ENCODE measurements at places on chromosomes 13 and 19. TPM values are rescaled to one million over a fixed set of nuclear protein-coding genes. Genes with fewer than 3 reads are reported as not detected.

- no peaks in the 10 kb centered on the region for H3K36me3 ChIP-seq
- no peaks in the 10 kb centered on the region for H3K4me1 ChIP-seq
- no peak overlapping the region for H3K27ac ChIP-seq
- peaks cover 15% of the 10 kb centered on the region for H3K27me3 ChIP-seq
- no peak for DNase-seq
Observed at GRCh38 chr19:38488096-38488495, 54.6 kb downstream of the RYR1 start.

DNA sequence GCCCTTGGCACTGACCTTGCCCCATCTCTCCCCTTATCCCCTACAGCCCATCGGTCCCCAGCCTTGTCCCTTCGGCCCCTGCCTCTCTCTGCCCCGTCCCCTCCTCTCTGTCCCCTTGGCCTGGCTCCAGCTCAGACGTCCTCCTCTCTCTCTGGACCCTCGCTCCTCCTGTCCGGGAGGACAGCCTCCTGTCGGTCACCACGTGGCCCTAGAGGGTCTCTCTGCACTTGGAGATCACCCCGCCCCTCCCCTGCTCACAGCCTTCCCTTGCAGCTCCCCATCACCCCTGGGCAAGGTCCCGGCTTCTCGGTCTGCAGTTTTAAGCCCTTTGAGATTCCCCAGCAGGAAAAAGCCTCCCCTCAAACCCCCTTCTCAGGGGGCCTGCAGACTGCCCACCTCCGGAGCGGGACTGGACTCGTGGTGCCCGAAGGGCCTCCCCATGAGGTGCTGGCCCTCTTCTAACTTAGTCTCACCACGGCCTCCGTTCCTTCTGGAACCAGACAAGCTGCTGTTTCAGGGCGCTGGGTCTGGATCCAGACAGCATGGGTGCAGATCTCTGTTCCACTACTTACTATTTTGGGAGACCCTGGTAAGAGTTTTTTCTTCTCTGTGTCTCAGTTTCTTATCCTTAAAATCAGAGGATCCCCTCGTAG lies 3.3 kb upstream of the KLK15 start:
- H3K27ac ChIP-seq, result no peak overlapping the region
- H3K36me3 ChIP-seq, result no peaks in the 10 kb centered on the region
- H3K27me3 ChIP-seq, result no peaks in the 10 kb centered on the region
- H3K4me3 ChIP-seq, result peak overlapping the region; percentile 76
- DNase-seq, result no peak

CDC42EP5 gene
- total RNA-seq, result 85.4 TPM

FCER2 gene
- total RNA-seq, result not detected

GRCh38 chr19:31175564-31176348 lies 173.5 kb downstream of the TSHZ3 start:
- H3K4me3 ChIP-seq, result no peak overlapping the region
- peaks cover 9% of the 10 kb centered on the region for H3K4me1 ChIP-seq
- H3K27me3 ChIP-seq, result no peaks in the 10 kb centered on the region
- DNase-seq, result peak; percentile 65
- H3K36me3 ChIP-seq, result no peaks in the 10 kb centered on the region

DNA sequence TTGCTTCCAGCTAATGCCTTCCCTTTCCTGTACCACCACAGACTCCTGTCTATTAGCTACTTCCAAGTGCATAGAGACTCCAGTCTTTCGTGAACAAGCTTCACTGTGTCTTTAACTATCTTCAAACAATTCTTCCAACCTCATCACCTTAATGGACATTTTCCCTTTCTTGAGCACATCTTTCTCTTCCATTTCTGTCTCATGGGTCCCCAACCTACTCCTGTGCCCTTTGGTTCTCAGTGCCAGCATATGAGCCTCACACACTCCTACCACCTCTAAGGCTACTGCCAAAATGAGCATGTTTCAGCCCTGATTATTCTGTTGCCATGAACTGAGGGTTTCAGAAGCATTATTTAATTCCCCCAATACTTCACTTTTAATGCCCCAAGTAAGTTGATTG lies 360.3 kb downstream of the GPC5 start:
- no peaks in the 10 kb centered on the region for H3K4me1 ChIP-seq
- H3K27ac ChIP-seq, result no peak overlapping the region
- H3K4me3 ChIP-seq, result no peak overlapping the region
- peaks cover 2% of the 10 kb centered on the region for H3K36me3 ChIP-seq
- H3K27me3 ChIP-seq, result no peaks in the 10 kb centered on the region

DNA sequence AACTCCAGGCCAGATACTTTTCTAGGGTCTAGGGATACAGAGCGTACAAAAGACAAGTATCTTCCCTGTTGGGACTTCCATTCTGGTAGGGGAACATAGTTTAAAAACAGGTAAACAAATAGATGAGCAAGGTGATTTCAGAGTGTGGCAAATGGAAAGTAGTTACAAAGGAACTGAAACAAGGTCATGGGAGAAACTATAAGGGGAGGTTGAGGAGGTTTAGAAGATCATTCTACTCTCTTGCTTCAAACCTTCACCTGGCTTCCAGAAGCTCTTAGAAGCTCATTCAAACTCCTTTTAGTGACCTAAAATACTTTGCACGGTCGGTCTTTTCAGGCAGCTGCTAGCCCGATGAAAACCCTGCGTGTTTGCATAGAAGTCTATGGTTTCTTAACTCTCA lies 9.1 kb downstream of the FFAR2 start:
- H3K4me3 ChIP-seq, result no peak overlapping the region
- no peaks in the 10 kb centered on the region for H3K36me3 ChIP-seq
- DNase-seq, result no peak
- no peak overlapping the region for H3K27ac ChIP-seq

DNA sequence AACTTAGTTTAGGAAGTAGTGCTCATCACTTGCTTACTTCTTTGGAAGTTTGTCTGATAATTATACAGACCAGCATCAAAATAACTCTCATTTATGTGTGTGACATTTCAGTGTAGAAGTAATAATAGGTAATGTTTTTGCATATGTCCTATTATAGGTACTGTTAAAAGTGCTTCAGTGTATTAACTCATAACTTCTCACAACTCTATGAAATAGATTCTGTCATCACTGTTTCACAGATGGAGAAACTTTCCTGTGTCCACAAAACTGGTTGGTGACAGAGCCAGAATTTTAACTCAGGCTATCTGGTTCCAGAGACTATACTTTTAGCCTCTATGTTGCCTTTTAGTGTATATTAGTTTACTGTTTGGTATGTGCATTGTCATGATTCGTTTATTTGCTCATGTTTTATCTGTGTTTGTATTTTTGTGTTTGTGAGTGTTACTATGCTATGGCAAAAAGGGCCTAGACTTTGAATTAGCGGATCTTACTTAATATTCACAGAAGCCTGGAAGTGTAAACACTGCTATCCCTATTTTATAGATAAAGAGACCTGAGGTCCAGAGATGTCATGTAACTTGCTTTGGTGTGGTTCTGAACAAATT lies 12.7 kb downstream of the LPAR6 start:
- peak overlapping the region; percentile 5 for H3K4me3 ChIP-seq

GATAD2A gene
- 81.3 TPM for total RNA-seq

DNA sequence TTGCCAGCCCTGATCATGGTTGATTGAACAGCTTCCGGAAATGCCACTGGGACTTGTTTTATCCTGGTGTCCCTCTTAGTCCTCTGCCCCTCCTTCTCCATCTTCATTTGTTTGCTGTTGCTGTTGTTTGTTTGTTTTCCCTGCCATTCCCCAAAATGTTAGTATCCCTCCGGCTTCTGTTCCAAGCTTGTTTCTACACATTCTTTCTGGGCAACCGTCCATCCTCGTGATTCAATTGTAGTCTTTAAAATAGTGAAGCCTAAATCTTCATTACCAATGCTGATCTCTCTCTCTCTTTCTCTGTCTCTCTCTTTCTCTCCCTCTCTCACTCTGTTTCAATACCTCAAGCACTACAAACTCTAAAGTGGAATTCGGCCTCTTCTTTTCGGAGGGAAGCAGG lies 649.3 kb upstream of the ARGLU1 start:
- peaks cover 2% of the 10 kb centered on the region for H3K4me1 ChIP-seq
- H3K27ac ChIP-seq, result no peak overlapping the region
- H3K27me3 ChIP-seq, result peaks cover 2% of the 10 kb centered on the region
- DNase-seq, result no peak
- H3K4me3 ChIP-seq, result no peak overlapping the region

- DNase-seq, result peak; percentile 95
- peak overlapping the region; percentile 90 for H3K4me3 ChIP-seq
- H3K4me1 ChIP-seq, result peaks cover 16% of the 10 kb centered on the region
- no peaks in the 10 kb centered on the region for H3K27me3 ChIP-seq
- peak overlapping the region; percentile 73 for H3K27ac ChIP-seq
Observed at GRCh38 chr13:106536244-106537034, 977 bp upstream of the EFNB2 start.

GRCh38 chr19:35510626-35510964 lies 2.9 kb downstream of the DMKN start:
- H3K36me3 ChIP-seq, result no peaks in the 10 kb centered on the region
- no peak overlapping the region for H3K27ac ChIP-seq
- H3K27me3 ChIP-seq, result peaks cover 62% of the 10 kb centered on the region
- H3K4me3 ChIP-seq, result no peak overlapping the region

GRCh38 chr19:46812977-46813838 lies 24.8 kb upstream of the SLC1A5 start:
- no peak overlapping the region for H3K4me3 ChIP-seq
- H3K27me3 ChIP-seq, result no peaks in the 10 kb centered on the region
- no peak for DNase-seq
- peaks cover 14% of the 10 kb centered on the region for H3K4me1 ChIP-seq

LILRA1 gene
- not detected for total RNA-seq

- H3K4me1 ChIP-seq, result peaks cover 15% of the 10 kb centered on the region
- peak overlapping the region; percentile 71 for H3K4me3 ChIP-seq
- H3K27me3 ChIP-seq, result peaks cover 67% of the 10 kb centered on the region
- no peak overlapping the region for H3K27ac ChIP-seq
- DNase-seq, result no peak
Observed at GRCh38 chr19:18789883-18790565, 1.1 kb downstream of the COMP start.

ZNF563 gene
- 2.3 TPM for total RNA-seq

DNA sequence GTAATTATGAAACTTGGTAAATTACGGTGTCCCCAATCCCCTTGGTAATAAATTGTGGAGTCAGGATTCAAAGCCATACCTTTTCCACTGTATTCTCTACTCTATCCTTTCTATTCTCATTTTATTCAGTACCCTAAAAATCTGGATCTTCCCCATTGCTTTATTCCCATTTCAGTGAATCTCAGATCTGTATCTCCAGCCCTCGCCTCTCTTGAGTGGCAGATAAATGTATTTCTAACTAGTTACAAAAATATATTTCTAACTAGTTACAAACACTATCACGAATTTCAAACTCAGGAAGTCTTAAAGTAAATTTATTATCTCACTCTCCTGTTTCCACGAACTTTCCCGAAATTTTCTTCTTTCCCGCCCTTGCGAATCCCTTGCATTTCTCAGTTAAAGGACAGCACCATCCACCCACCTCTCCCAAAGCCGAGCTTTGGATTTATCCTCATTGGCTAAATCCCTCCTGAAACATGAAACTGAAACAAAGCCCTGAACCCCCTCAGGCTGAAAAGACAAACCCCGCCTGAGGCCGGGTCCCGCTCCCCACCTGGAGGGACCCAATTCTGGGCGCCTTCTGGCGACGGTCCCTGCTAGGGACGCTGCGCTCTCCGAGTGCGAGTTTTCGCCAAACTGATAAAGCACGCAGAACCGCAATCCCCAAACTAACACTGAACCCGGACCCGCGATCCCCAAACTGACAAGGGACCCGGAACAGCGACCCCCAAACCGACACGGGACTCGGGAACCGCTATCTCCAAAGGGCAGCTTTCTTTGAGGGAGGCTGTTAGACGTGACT lies 164.3 kb upstream of the PABPC3 start:
- DNase-seq, result no peak
- H3K4me1 ChIP-seq, result peaks cover 3% of the 10 kb centered on the region
- H3K36me3 ChIP-seq, result no peaks in the 10 kb centered on the region
- no peak overlapping the region for H3K4me3 ChIP-seq
- peaks cover 54% of the 10 kb centered on the region for H3K27me3 ChIP-seq
- H3K27ac ChIP-seq, result no peak overlapping the region

DNA sequence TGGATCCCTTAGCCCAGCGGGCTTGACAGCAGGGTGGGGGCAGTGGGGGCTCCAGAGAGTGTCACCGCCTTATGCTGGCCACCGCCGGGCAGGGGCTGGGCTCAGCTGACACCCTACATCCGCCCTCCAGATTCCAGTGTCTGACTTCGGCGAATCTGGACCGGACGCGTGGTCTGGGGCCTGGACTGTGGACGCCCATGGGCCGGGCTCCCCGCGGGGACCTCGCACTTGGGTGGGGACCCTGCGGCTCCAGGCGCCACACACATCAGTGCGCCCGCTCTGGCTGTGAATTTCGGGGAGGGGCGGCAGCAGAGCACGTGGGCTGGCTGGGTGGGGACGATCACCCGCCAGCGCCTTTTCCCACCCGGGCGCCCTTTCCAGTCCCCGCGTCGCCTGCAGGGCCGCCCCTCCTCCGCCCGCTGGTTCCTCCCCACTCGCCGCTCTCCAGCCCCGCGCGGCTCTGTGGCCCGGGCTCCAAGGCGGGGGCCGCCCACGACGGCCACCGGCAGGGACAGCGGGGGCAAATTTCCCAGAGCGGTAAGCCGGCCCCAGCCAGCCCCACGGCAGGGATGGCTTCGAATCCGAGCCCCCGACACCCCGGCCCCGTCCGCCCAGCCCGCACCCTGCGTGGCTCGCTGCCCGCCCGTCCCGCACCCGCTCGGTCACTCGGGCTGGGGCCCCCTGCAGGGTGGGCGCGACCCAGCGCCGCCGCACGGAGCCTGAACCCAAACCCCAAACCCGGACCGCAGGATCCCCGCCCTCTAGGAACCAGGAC lies 23.3 kb upstream of the ZNF99 start:
- no peaks in the 10 kb centered on the region for H3K27me3 ChIP-seq

ZNF132 gene
- 1.2 TPM for total RNA-seq

DNA sequence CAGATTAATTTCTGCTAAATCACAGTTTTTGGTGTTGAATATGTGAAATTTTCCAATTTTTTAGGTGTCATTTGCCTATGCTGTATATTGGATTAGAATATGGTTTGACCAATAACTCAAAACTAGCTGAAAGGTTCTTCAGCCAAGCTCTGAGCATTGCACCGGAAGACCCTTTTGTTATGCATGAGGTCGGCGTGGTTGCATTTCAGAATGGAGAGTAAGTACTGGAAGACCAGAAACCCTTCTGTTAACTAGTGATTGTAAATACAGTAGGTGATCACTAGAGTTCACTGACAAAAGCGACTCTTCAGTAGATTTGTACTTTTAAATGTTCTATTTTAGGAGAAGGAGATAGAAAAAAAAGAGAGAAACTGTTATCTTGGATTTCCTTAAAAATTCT lies 22.3 kb downstream of the CDC16 start:
- no peak overlapping the region for H3K4me3 ChIP-seq
- no peaks in the 10 kb centered on the region for H3K27me3 ChIP-seq
- H3K4me1 ChIP-seq, result no peaks in the 10 kb centered on the region
- peaks cover 57% of the 10 kb centered on the region for H3K36me3 ChIP-seq
- no peak overlapping the region for H3K27ac ChIP-seq
- DNase-seq, result no peak

Data from osteocyte (in vitro differentiated cells).